ENCODE measurements at places on chromosomes 7 and 10.

GRCh38 chr10:44426247-44427034 is 41.5 kb upstream of the CXCL12 start:
- no peak for DNase-seq

DNA sequence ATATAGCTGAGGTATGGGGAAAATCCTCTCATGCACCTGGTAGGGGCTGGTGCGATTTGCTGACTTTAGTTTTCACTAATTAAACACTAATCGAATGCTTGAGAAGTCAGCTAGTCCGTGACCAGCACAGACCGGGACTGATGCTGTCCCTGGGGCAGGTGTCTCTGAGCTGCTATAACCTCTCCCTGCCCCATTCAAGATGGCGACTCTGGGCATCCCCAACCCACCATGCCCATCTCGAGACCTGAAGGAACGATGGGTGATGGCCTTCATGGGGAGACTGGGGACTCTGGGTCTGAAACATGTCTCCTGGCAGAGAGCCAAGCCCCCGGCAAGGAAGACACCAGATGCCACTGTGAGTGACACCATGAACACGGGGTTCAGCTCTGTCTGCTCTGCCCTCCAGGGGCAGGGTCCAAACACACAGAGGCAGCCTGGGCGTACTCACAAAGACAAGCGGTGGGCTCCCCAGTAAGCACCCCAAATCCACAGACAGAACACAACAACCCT is 57.4 kb downstream of the GNA12 start:
- DNase-seq: no peak

- no peak for DNase-seq
Observed at GRCh38 chr7:38465956-38466355, 165.2 kb downstream of the AMPH start.

DNA sequence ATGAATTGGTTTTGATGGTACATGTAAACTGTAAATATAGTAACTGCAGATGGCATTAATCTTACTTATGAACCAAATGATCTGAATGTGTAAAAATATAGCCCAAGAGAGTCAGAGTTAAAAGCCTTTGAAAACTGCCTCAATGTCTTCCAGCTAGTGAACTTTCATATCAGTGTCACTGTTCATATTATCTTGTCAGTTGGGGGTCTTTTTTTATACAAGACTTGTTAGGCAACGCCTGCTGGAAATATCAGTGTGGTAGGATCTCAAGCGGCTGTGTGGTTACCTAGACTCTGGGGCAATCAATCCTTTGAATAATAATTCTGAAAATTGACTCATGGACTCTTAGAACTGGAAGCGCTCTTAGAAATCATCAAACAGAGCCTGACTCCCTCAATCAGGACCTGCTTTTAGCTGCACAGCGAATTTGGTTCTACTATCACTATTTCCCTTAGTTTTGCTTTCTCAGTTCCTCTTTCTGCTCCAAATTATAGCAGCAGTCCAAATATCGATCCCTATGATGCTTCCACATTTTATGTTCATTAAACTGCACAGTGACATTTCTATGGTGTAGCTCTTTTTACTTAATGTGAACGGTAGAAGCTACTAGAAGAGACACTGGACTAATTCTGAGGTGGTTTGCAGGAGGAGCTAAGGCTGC is 100.1 kb upstream of the COL1A2 start:
- DNase-seq: peak; percentile 11

DNA sequence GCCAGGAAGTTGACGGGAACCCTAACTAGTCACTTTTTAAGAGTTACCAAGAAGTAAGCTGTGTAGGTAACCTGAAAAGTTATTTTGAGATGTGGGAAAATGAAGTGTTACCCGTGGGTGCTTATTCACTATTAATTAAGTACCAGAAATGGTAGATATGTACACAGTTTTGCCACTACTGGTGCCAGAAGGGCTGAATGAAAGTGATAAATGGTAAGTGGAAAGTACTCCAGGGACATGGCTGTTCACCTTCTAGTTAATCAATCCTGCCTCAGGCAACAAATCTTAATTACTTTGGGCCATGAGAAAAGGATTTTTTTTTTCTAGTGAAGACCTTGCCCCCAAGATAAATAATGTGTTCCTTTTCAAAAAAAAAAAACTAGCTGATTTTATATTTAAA is 15.8 kb downstream of the NET1 start:
- DNase-seq: no peak

GRCh38 chr10:51876503-51876902 is 177.1 kb upstream of the CSTF2T start:
- DNase-seq: no peak

GRCh38 chr7:153473185-153473584 is 579.0 kb upstream of the DPP6 start:
- no peak for DNase-seq

DNA sequence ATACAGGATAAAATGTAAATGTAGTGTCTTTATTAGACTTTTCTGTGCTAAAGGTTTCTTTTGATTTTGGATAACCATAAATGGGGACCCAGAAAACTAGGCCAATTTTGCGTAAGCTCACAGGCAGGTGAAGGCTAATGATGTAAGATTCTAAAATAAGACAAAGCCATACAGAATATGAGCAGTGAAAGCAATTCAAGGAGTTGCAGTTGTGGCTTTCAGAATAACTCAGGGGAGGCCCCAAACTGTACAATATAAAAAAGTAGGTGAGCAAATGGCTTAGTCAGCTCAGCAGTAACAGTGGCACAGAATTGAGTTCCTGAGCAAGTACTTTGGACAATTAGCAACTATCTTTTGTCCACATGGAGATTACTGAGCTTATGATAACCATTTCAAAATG is 81.7 kb upstream of the NRP1 start:
- no peak for DNase-seq

DNA sequence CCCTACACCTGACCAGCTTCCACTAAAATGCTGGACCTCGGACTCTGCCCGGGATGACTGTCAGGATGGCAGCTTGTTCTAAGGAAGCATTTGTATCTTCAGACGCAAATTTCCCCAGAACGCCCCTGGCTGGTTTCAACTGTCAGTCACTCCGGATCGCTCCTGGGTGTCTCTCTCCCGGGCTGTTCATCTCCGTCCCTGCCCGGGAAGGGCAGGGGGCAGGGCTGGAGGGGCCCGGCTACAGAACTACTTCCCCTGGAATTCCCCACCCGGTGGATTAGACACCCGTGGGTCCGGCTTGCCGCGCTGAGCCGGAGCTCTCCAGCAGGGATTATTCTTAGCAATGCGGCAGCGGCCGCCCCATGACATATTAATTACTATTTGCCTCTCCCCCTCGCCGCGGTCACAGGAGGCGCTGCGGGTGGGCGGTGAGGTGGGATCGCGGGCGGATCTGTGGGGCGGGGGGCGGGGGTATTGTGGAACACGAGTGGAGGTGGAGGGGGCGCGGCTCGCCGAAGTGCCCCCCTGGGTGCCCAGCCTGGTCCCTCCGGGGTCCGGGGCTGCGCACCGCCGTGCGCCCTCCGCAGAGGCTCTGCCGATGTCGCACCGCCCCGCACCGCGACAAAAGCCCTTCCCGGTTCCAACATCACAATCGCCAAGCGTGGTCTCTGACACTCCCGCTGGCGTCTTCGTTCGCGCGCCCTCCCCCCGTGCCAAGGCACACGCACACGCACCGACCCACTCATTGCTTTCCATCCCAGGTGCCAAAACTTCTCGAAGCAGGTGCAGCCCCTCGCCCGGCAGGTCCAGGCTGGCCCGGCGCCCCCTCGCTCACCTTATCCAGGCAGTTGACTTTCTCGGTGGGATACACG is 276.1 kb upstream of the NEBL start:
- DNase-seq: no peak

- no peak for DNase-seq
Observed at GRCh38 chr7:73986158-73986631, 41.8 kb upstream of the ELN start.

DNA sequence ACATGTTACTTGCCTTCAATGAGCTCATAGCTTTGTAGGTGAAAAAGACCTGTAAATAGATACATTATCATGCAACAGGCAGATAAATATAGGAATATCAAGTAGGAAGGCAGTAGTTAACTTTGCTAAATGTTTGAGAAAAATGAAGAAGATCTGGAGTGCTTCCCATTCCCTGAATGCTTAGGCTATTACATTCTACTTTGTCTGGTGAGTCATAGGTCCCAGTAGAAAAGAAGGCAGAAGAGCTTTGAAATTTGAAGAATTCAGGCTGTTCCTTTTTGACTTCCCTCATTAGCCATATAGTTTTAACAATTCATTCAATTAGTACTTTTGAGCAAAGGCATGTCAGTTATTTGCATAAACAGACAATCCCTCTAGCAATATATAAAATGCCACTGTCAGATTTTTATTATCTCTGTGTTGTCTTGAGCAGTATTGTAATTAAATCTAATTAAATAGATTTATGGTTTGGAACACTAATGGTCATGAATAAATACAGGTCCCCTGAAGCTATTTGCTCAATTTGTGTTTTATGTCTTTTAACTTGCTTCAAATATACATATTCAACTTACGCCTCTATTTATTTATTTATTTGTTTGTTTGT is 875.0 kb downstream of the REEP3 start:
- DNase-seq: no peak

- DNase-seq: no peak
Observed at GRCh38 chr7:6495597-6496262, 48.0 kb upstream of the DAGLB start.

GRCh38 chr7:106534271-106534846 is 126.6 kb downstream of the CCDC71L start:
- DNase-seq: no peak

- no peak for DNase-seq
Observed at GRCh38 chr10:60726257-60726656, 52.0 kb upstream of the CDK1 start.
